Amygdala (tissue), 56 donors: ENCODE measurements at places on chromosomes 2 and 18.

DNA sequence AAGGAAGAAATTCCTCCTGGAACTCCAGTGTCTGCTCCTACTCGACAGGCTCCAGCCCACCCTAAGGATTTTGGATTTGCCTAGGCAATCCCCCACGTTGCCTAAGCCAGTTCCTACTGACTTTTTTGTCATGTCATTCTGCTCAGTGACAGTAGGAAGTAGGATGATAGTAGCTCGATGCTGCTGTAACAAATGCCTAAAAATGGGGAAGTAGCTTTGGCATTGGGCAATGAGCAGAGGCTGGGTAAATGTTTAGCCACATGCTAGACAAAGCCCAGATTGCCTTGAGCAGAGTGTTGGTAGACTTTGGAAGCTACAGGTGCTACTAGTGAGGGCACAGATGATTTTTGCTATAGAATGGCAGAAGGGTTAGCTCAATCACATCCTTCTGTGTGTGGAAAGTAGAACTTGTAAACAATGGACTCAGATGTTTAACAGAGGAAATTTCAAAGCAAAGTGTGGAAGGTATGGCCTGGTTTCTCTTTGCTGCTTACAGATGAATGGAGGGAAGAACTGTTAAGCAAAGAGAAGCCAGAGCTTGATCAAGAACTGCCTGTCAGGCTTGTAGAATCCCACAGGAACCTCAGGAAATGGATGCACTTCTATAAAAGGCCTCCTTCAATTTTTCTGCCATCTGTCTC is 154.8 kb downstream of the RNF144A start:
- DNase-seq, result no peak

GRCh38 chr2:18558458-18558857 is 2.0 kb downstream of the RDH14 start:
- DNase-seq, result no peak

GRCh38 chr2:168801961-168802858 is at the start of gene NOSTRIN:
Gene NOSTRIN, plus strand, starts transcription at chr2:168802637. Its CDS starts 10 bp downstream, at chr2:168802647.
- no peak for DNase-seq

GRCh38 chr18:48562075-48562474 is 23.2 kb downstream of the CTIF start:
- no peak for DNase-seq
